AG10803 (cell line): ENCODE measurements at places on chromosomes 11 and 22.

GRCh38 chr22:30876915-30877553, 91.5 kb downstream of the MORC2 start:
- peak; percentile 31 for DNase-seq

GRCh38 chr11:72294616-72295395, 50.8 kb upstream of the PHOX2A start:
- no peak for DNase-seq

DNA sequence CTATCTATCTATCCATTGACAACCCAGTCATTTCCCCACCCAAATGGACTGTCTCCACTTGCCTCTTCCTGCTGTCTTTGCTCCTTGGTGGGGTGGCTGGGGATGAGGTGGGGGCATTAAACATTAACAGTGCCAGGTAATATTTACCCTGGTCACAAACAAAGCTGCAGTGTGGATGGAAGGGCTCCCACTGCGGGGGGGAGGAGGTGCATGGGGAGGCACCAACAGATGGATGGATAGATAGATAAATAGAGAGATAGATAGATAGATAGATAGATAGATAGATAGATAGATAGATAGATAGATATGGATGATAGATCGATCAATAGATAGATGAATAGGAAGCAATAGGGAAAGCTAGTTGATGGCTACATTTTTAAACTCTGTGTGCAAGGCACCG, 2.3 kb upstream of the FXYD2 start:
- no peak for DNase-seq

GRCh38 chr11:100192181-100192580, 494.9 kb upstream of the ARHGAP42 start:
- DNase-seq = no peak

- DNase-seq = no peak
Observed at GRCh38 chr22:40410272-40410671, 39.9 kb downstream of the SGSM3 start.

- no peak for DNase-seq
Observed at GRCh38 chr11:1889941-1890855, 1.5 kb downstream of the PRR33 start.

DNA sequence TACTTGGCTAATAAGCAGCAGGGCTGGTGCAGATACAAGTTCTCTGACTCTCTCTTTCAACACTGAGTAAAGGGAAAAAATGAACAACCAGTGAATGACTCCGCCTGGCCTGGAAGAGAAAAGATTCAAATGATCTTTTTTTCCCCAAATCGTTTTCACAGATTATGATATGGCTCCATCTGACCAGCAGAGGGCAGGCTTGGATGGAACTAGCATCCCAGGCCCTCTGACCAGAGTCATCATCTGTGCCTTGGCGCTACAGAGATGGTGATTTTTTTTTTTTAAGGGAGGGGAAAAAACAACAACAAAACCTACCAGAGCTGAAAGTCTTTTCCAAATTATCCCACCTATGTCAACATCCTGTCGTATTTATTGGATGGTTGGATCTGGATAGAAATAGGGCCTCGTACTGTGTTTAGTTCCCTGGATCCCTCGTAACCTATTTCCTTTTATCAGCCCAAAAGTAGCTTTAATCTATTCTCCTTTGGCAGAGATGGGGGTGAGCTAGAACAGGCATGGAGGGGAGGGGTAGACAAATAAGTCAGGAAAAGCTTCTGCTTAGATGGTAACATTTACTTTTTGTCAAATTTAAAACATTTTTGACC, 69.7 kb downstream of the PRSS23 start:
- DNase-seq = peak; percentile 59

DNA sequence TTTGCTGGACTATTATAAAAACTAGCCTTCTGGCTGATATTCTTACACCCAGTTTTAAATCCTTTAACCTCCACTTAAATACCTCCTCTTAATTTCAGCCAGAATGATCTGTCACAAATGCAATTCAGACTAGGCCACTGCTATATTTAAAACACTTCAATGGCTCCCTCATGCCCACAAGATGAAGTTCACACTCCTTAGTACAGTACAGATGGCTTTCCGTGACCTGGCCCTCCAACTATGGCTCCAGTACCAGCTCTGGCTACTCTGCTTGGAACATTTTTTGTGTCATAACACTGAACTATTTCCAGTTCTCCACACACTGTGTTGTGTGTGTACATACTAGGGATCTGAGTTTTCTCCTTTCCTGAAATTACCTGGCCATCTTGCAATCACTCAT, 353.4 kb downstream of the SOX6 start:
- DNase-seq = no peak

GRCh38 chr11:35911616-35912165, 32.2 kb upstream of the LDLRAD3 start:
- no peak for DNase-seq

DNA sequence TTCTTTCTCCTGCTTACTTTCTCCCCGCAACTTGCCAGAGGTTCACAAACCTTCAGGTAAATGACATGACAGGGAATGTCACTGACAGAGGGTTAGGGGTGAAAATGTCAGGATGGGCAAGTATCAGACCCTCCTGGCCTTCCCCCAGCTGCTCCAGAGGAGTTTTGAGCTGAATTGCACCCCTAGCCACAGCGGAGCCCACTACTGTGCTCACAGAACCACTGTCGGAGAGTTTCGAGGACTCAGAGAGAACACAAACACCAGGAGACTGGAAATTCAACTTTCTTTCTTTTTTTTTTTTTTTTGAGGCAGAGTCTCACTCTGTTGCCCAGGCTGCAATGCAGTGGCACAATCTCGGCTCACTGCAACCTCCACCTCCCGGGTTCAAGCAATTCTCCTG, 21.5 kb upstream of the P2RY2 start:
- DNase-seq = no peak
